ENCODE measurements at places on chromosomes 13 and 19. TPM values are rescaled to one million over a fixed set of nuclear protein-coding genes. Genes with fewer than 3 reads are reported as not detected.

The POU4F1 gene
- total RNA-seq: not detected

The ATXN8OS gene
- not detected for total RNA-seq

The MLLT1 gene
- 72.5 TPM for total RNA-seq

The PSG6 gene
- total RNA-seq: not detected

DNA sequence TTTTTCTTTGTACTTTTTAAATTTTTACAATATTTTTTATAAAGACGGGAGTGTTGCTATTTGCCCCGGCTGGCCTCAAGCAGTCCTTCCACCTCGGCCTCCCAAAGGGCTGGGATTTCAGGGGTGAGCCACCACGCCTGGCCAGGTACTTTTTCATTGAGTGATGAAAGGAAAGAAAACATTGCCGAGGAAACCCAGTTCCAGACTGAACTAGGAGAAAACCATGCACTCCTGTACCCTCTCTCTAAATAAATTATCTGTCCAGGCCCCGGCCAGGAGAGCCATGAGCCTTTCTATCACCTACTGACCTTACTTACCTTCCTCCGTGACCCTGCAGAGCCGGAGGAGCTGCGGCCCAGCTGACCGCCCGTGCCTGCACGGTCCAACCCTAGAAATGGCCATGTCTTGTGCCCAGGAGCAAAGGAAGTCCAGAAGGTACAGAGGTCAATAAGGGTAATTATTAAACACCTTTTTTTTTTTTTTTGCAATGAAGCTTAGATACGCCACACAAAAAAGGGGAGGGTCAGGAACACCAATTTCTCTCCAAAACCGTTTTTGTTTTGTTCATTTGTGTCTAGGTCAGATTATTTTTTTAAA, at the start of gene SLC7A9:
Gene SLC7A9 (minus strand): TSS at position 399 of the 597 bp plus-strand sequence. CDS start 1,233 bp downstream, outside the sequence.
- DNase-seq: no peak

GRCh38 chr13:102277286-102277685, 124.6 kb downstream of the FGF14 start:
- DNase-seq: no peak

DNA sequence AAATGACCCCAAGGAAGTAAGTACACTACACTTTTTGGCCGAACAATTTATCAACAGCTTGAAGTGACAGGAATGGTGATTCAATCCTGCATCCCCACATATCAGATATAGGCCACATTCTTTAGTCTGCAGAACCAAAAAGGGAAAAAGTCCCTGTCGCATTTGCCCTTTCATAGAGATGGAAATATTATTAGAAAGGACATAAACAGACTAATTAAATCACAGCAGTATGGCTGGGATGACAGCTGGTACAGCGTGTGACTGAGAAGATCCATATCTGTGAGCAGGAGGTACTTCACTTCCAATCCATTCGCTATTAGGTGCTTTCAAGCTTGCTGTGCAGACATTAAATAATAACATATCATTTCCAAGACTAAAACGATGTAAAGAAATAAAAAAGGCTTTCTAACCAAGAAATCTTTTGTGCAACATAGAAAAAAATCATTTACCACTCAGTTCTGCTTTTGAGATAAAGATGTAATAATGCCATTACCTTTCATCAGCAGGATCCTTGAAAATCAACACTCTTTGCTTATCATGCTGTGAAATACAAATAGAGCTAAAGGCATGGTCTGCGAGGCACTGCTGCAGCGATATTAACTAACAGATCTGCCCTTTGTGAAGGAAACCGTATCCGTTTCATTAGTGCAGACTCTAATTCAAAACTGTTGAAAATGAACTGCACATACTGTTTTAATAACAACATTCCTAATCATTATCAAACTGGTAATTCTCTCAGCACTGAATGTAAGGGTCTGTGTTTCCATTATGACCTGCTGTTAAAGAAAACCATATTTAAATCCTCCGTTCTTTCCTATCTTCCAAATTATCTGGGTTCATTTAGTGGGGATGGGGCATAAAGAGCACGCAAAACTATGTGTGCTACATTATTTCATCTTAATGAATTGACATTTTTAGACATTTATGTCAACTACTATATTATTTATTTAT, 245.6 kb downstream of the DACH1 start:
- no peak for DNase-seq

The GRIK5 gene
- 9.2 TPM for total RNA-seq

The NDUFA3 gene
- 80.5 TPM for total RNA-seq

GRCh38 chr19:29670255-29670654, 5.0 kb downstream of the PLEKHF1 start:
- no peak for DNase-seq

The NALCN gene
- 8.8 TPM for total RNA-seq

DNA sequence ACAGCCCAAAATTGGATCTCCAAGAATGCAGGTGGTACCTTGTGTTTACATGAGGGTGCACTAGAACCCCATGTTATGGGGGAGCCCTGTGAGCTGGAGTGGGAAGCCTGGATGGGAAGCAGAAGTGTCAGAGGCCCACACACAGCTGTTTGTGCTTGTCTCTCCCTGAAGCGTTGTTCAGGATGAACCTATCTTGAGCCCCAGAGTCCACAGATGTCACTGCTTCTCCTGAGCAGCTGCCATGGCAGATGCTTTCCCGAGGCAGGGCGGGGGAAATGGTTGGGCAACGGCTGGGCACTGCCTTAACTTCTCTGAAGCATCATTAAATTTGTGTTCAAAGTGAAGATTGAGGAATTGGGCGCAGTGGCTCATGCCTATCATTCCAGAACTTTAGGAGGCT, 17.1 kb upstream of the CHST8 start:
- DNase-seq: no peak

- DNase-seq: no peak
Measured at GRCh38 chr19:6226012-6226411, 53.8 kb downstream of the MLLT1 start.

The TRMT1 gene
- total RNA-seq: 34.7 TPM
